ENCODE measurements at places on chromosomes 5 and 9.

GRCh38 chr5:111461255-111461671, 51.1 kb downstream of the STARD4 start:
- no peak for DNase-seq

GRCh38 chr5:1488882-1489680, 34.7 kb downstream of the LPCAT1 start:
- no peak for DNase-seq

- DNase-seq, result no peak
Measured at GRCh38 chr5:9544502-9545135, 1.3 kb downstream of the SEMA5A start.

GRCh38 chr9:124078641-124079040, 67.1 kb downstream of the LHX2 start:
- no peak for DNase-seq

DNA sequence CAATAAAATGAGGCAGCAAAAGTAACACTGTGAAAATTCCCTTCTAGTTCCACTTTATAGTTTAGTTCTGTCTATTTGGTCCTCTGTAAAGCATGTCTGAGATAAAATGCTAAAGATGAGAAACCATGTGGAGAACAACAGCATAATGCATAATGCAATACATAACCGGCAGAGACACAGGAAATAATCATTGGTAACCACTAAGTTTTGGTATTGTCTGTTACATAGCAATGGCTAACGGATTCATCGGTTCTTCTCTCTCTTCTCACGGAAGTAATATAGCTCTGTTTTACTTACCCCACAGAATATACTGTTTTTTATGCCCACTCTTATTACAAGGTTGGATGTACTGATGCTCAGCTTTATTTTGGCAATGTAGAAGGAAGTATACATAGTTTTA, 158.9 kb downstream of the FAM174A start:
- DNase-seq, result no peak

GRCh38 chr5:125525356-125525755, 778.9 kb upstream of the ZNF608 start:
- DNase-seq, result no peak

DNA sequence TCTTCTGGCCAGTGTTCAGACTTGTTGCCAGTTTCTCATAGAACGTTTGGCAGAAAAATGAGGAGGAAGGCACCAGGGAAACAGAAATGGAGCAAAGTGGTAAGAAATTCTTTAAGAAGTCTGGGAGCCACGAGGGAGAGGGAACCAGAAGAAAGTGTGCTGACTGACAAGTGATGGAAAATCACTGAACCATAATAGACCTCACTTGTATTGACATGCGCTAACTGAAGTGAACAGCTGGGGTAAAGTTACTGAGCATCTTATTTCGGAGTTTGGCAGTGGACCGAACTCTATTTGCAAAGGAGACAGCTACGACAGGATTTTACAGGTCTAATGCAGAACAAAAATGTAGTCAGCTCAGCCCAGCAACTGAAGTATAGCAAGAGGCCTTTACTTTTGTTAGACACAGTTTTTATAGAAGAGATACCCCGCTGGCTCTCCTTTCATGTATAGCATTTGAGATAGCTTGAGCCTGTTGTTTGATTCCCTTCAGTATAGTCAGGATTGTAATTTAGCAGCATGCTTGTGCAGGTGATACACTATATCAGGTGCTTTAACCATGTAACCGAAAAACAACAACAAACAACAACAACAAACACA, 53.6 kb downstream of the HMHB1 start:
- DNase-seq, result no peak

DNA sequence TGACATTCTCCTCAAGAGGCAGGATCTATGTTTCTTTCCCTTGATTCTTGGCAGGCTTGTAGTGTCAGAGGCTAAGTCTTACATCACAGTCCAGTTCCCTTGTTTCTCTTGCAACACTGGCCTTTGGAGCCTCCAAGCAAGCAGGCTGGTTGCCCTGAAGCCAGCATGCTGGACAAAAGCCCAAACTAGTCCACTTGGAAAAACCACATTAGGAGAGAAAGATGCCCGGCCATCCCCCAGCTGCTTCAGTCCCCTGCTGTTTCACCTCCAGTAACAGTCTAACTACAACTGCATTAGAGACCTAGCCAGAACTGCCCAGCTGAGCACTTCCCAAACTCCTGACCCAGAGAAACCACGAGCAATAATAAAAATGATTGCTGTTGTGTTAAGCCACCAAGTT, 87.6 kb downstream of the ADAMTS6 start:
- DNase-seq, result no peak

DNA sequence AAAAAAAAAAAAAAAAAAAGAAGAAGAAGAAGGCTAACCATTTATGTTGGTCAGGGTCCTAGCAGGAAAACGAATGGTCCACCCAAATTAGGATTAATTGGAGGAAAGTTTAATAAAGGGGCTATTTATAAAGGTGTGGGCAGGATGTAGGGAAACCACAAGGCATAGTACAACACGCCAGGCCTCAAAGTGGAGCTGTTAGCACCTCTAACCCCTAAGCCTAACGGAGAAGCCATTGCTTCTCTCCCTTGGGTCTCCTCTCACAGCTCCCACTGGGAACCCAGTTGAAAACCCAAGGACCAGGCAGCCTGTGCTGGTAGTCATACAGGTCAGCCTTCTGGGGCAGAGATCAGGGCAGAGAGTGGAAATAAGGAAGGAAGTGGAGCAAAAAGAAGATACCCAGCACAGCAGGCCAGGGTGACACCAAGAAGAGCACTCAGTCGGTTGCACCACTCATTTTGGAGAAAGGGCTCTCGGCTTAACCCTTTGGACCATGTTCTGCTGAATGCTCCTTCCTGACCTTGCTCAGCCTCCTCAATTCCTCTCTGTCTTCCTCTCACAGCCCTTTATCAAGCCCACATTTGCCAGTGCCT, 8.8 kb upstream of the GLIPR2 start:
- no peak for DNase-seq

DNA sequence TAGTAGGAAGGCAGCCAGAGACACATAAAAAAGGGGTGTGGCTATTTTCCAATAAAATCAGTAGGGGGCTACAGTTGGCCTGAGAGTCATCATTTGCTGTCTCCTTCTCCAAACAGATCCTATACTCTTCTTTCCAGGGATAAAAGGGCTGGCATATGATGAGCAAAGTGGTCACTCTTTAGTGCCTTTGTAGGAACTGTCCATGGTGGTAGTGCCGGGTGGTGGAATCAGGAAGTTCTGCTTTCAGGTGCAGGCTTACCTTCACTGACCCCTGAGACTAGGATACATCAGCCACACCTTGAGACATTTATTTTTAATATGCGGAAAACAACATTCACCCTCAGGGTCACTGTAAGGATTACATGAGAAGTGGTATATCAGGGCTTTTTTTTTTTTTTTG, 80.8 kb downstream of the ASTN2 start:
- no peak for DNase-seq

- DNase-seq, result no peak
Measured at GRCh38 chr5:95891499-95891898, 69.0 kb upstream of the GLRX start.

DNA sequence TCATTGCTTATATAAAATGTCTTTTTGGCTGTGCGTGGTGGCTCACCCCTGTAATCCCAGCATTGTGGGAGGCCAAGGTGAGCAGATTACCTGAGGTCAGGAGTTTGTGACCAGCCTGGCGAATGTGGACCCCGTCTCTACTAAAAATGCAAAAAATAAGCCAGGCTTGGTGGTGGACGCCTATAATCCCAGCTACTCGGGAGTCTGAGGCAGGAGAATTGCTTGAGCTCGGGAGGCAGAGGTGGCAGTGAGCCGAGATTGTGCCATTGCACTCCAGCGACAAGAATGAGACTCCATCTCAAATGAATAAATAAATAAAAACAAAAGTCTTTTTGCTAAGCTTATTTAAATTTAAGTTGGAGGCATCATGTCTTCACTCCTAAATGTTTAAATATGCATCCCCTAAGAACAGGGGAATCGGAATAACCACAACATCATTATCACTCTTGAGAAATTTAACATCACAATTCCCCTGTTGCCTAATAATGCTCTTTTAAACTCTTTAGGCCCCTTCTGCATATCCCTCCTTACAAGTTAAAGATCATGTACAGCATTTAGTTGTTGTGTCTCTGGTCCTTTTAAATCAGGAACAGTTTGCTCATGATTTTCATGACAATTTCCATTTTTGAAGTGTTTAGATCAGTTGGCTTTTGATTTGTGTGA, 72.8 kb downstream of the ERBIN start:
- DNase-seq, result no peak

DNA sequence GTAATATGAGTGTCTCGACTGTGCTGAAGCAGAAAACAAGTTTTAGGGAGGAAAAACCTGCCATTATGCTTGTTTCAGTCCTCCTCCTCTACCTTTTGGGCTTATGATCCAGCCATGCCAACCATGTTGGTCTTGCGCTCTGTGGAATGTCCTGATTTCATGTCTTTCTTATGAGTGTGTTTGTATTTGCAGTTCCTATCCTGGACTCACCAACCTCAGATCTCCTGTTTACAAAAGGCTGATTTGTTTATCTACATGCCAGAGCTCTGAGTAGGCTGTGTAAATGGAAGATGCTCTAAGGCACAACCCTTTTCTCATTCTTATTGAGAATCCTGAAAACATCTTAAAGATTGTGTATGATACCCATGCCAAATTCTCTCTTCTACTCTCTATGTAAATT, 138.6 kb downstream of the ARHGEF28 start:
- DNase-seq, result no peak

GRCh38 chr9:37801287-37801850, 772 bp downstream of the DCAF10 start:
- no peak for DNase-seq

GRCh38 chr5:171633776-171634470, 151.7 kb upstream of the SMIM23 start:
- no peak for DNase-seq

GRCh38 chr5:180352116-180353047, 754 bp downstream of the GFPT2 start:
- DNase-seq, result no peak

GRCh38 chr9:137552022-137552768, 516 bp downstream of the MRPL41 start:
- no peak for DNase-seq

GRCh38 chr5:133700251-133700650, 87.9 kb upstream of the FSTL4 start:
- DNase-seq, result no peak

DNA sequence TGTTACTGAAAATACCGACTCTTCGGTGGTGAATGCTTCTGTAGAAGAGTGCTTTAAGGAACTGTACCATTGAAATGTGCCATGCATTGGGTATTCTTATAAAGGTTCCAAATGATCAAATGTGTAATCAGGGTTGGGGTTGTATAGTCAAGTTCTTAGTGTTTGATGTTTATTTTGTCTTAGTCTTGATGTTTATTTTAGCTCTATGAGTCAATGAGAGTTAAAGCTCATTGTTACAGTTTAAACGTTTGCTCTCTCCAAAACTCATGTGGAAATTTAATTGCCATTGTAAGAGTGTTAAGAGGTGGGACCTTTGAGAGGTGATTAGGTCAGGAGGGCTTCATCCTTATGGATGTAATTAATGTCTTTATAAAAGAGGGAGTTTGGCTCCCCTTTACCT, 153.0 kb downstream of the FER start:
- no peak for DNase-seq

DNA sequence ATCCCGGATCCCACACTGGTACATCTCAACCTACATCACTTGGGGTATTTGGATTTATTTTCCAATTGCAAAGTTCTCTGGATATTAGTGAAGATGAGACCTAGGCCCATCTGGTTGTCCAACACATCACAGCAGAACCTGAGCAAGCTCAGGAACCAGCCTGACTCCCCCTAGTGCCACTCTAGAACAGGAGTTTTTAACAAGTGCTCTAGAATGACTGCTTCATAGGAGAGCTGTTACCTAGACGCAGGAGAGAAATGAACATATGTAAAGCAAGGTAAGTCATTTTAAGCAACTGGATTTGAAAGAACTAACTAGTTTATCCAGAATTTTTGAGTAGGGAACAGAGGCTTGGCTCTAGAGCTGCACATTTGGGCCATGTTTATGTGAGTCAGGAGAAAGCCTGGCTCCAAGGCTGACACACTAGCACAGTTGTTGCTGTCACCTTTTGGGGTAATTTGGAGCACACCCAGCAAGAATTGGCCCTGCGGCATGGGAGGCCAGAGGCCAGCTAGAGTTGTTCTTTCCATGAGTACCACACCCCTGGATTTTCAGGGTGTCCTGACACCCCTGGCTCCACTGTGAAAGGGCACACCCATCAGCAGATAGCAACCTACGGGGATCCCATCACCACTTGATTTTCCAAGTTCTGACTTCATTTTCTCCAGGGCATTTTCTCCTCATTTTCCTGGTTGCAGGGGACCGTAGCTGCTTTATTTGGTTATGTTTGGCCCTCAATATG, 110.9 kb upstream of the LPAR1 start:
- DNase-seq, result no peak

- DNase-seq, result no peak
Measured at GRCh38 chr9:64057553-64057952, 1227.5 kb downstream of the FOXD4L5 start.

DNA sequence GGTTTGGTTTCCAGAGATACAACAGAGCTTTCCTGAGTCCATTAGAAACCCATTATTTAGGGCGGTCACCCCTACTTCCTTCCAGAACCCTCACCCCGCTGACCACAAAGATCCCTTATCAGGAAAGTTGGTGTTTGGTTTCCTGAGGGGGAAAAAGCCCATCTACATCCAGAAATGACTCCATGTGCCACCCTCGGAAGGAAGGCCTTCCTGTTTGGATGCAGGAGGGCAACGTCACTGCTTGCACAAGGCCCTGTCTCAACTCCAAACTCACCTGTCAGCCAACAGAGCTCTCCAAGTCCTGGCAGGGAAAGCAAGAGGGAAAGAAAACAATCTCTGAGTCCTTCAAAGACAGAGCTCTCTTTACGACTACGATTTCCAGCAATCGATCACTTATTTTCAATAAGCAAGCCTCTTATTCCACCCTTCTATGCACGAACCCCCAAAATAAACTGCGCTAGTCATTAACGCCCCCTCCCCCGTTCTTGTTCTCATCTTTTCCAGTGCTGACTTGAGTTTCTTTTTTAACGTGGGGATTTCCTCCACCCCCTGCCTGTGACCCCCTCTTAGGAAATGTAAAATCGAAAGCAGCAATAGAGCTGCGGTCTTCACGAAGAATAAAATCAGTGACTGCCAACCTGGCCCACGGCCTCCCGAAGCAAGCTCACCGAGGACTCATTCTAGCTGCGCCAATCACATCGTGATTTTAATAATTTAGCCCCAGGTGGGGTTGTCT, 35.7 kb upstream of the NTNG2 start:
- DNase-seq, result no peak

GRCh38 chr9:104993291-104993963, 65.5 kb upstream of the ABCA1 start:
- no peak for DNase-seq

- DNase-seq, result no peak
Measured at GRCh38 chr5:1840741-1841521, 39.7 kb downstream of the NDUFS6 start.

- no peak for DNase-seq
Measured at GRCh38 chr5:146463446-146463845, 16.3 kb downstream of the TCERG1 start.

Data from activated naive CD4-positive, alpha-beta T cell (primary cell).